WERI-Rb-1 (cell line): ENCODE measurements at places on chromosomes 6 and 20.

DNA sequence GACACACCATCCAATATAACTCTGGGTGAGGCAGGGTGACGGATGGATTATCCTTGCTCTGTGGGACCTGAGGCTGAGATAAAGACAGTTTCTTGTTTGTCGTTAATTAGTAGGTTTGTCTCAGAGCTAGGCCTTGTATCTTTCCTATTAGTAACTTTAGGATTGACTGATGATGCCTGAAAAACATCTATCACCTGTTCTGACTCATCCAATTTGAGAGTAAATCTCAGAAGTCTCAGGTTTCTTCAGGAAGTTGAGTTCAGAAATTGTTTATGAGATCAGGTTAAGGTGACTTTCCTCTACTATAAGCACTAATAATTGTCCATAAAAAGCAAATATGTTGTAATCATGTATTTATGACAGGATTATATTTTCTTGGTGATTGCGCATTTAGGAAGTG is 129.5 kb upstream of the SUPT3H start:
- no peak for DNase-seq

DNA sequence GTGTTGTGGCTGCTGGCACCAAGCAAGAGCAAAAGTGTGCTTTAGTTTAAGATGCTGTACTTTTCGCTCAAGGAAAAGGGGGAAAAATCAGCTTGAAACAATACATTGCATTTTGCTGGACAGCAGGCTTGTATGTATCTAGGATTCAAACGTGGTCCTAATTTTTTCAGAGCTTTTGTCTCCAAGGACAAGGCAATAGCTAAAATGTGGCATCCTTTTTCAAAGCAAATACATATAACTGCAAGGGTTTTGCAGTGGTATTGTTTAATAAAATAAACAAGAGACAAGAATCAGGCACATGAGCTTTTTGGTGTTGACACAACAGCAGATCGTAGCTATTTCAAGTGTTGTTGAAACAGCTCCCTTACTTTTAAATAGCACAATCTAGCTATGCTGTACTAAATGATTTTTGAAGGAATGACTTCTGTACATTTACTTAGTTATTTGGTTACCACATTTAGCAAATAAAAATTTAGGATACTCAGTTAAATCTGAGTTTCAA is 137.0 kb upstream of the HEY2 start:
- DNase-seq: no peak

DNA sequence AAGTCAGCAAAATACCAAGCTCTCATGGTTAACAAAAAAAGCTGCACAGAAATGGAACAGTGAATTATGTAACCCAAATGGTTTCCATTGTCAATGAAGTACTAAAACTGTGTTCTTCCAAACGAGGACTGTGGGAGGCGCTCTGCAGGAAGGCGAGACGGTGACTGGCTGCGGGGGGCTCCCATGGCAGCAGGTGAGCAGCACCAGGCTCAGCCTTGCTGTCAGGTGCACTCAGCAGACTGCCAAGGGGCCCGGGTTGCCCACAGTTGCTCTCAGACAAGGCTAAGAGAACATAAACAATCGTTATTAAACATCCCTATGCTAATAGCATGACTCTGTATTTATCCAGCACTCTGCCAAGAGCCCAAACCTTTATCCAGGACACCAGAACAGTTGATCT is 630.3 kb upstream of the ARID1B start:
- no peak for DNase-seq

DNA sequence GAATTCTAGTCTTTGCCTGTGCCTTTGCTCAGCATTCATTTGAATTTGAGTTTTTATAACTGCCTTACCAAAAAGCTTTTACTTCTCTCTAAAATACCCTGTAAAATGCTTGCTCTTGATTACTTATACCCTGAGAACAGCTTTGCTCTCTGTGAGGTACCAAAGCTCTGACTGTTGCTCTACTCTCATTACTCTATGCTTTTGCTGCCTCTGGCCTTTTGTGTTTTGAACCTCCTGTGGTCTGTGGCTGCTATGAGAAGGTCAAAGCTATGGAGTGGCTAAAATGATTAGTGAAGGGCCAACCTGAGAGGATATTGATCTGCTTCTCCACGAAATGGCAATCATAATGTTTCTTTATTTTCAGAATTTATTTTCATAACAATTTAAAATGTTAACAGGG is 375.6 kb upstream of the IMPG1 start:
- DNase-seq: no peak

DNA sequence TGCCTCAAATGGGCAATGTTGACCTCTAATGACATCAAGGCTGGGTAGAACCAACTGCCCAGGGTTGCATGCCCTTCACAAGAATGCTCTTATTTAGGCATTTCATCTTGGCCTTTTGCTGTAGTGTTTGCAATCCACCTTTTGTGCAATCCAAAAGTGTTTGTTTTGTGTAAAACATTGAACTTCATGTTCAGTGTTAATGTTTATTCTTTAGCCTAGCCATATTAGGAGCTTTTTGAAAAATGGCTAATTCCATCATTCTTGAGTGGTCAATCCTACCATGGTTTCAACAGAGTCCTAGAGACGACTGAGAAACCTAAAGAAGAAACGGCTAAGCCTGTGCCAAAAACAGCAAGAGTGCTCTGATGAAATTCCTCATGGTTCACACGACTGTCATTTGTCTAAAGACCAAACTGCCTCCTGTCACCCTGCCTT is 279.6 kb upstream of the PRDM1 start:
- no peak for DNase-seq

DNA sequence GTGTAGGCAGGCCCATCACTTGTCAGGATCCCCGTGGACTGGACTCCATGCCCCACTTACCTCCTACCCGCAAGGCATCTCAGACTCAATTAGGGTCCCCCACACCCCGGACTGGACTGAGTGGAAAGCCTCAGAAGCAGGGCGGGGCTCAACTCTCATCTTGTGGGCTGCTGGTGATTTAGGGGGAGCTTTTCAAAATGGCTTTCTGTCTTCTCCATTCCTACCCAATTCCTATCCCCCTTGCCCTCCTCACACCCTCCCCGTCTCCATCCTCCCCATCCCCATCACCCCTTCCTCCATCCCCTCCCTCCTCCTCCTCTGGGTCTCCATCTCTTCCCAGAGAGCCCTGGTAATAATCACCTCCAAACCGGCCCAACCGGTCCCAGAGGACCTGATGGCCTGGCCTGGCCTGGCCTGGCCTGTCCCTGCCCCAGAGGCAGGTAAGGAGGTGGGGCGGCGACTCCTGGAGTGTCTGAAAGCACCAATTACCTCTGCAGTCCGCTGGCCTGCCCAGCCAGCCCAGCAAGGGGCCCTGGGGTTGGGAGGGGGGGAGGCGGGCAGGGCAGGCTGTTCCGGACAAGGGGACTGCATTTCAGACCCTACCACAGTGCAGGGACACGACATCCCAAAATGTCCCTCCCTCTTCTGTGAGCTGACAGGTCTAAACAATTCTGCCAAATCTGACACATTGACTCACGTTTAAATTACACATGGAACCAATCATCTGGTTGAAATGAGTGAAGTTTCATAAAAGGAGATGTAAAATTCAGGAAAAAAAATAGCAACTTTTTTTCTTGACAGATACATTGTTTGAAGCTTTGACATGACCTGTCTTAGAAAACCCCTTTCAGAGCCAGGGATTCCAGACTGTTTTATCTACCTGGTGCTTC is 24.8 kb downstream of the MAFB start:
- DNase-seq: no peak

DNA sequence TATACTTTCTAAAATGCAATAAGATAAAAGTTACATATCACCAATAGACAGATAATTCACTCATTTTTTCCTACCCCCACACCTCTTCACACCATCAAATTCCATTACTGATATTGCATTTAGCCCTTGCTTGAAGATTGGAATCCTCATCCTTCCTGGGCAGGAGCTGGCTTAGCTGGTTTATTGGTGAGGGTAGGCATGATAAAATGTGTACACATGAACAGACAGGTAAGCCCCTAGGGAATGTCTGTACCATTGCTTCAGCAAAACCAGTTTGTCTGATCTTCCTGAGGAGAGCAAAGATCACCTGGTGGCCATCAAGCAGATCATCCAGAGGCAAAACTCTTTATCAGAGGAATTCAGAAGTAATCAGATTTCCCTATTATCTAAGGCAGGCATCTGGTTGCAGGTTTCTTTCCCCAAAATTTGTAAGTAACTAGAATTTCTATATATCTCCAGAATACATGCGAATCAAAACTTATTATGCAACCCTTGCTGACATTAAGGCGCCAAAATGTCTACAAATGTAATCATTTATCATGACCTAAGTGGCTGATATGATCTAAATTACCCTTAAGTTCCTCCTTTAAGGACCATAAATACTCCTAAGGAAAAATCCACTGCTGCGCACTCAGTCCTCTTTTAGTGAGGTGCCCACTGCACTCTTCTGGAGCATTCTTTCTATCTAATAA is 6.6 kb upstream of the FABP7 start:
- no peak for DNase-seq

DNA sequence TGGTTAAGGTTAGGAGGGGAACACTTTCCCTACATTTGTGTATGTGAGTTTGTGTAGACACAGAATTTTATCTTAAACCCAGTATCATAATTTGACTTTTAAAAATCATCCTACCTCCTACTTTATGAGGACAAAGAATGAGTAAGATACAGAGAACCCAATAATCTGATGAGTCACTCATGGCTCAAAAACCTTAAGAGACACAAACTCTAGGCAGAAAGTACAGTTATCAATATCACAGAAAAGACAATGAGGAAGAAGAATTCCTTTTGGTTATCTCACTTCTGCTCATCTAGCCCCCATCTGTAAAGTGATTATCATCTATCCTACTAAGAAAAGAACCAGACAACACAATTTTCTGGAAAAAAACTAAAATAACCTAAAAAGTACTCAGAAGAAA is 87.7 kb downstream of the EPB41L2 start:
- DNase-seq: no peak

GRCh38 chr6:140385679-140386078 is 1011.2 kb upstream of the CITED2 start:
- no peak for DNase-seq

DNA sequence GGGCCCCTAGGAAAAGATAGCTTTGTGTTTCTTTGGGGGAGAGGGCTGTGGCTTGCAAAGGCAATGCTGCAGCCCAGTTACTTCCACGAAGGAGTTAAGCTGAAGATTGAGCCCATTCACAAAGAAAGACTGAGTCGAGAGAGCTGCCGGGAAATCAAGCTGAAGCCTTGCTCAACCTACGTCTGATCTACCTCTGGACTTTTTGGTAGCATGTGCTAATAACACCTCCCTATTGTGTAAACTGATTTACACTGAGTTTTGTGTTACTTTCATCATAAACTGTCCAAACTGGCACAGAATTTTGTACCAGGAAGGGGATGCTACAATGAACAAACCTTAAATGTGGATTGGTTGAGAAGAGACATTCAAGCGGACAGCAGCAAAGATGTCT is 23.5 kb downstream of the BANF2 start:
- no peak for DNase-seq

DNA sequence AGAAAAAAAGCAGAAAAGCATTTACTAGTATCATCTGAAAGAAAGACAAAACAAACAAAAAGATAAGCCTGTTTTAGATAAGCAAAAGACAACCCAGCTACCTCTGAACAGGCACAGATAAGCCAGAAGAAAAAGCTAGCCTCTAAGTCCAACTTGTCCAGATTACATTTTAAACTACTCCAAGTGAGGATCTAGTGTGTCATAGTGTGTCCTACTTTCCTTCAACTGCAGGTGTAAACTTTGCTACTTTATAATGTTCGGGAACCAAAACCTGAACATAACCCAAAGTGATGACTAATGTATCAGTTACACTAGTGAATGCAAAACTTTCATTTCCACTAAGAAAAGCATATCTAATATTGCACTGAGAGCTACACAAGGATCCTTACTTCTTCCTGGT is 19.5 kb downstream of the ADNP start:
- DNase-seq: no peak

- DNase-seq: no peak
Observed at GRCh38 chr20:34324541-34324940, 21.4 kb upstream of the AHCY start.

- DNase-seq: no peak
Observed at GRCh38 chr6:147016440-147016839, 187.8 kb upstream of the STXBP5 start.

GRCh38 chr6:17251953-17252352 is 29.2 kb upstream of the RBM24 start:
- no peak for DNase-seq

- DNase-seq: no peak
Observed at GRCh38 chr6:63268574-63268973, 51.2 kb downstream of the LGSN start.

GRCh38 chr6:43257367-43258145 is 14.3 kb downstream of the TTBK1 start:
- no peak for DNase-seq

- DNase-seq: no peak
Observed at GRCh38 chr20:54356801-54357200, 118.6 kb upstream of the DOK5 start.

DNA sequence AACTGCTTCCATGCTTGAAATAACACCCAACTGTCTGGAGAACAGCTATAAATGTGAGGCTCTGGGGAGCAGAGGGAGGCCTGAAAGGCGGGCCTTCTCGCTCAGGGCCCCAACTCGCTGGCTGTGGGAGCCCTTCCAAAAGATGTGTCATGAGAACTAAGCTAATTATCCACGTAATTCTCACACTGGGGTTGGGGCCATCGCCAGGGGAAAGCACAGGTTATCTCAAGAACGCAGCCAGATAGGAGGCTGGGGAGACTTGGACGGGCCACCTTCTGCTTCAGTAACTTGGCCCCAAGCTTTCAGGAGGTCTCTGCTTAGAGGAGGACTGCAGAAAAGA is 1.6 kb downstream of the PXDC1 start:
- DNase-seq: no peak

- no peak for DNase-seq
Observed at GRCh38 chr6:85137865-85138264, 312.0 kb upstream of the NT5E start.

- no peak for DNase-seq
Observed at GRCh38 chr20:58011106-58011946, 217.1 kb downstream of the ANKRD60 start.

DNA sequence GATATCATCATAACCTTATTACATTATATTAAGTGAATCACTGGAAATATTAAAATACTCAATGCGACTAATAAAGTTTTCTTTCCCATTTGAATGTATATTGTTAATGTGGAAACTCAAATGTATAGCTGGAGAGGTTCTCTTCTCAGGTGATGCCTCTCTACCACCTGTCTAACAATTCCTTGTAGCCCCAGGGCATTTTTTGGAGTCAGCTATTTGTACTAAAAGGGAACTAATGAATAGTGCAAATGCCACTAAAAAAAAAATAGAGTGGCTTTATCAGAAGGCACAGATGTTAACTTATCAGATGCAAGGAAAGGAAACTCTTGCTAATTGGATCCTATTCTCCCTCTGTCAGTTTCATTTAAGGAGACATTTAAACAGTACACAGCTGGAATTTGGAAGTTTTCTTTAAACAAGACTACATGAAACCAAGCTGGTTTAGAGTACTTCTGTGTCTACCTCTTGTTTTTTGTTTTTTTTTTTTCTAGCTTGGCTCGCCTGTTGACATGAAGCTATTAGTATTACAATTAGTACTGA is 897.0 kb upstream of the SLC35B3 start:
- no peak for DNase-seq

DNA sequence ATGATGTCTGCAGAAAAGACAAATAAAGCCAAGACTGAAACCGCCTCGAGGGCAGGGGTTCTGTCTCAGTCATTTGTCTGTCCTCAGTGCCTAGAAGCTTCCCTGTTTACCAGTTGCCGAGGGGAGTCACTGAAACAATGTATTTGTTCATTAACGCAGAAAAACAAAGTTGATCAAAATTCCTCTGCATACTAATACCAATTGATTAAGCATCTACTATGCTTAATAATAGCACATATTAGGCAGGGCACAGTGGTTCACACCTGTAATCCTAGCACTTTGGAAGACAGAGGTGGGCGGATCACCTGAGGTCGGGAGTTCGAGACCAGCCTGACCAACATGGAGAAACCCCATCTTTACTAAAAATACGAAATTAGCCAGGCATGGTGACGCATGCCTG is 1.8 kb upstream of the FKBP5 start:
- no peak for DNase-seq
